Pulmonary artery endothelial cell (primary cell): ENCODE measurements at places on chromosomes 11 and 22. TPM values are rescaled to one million over a fixed set of nuclear protein-coding genes. Genes with fewer than 3 reads are reported as not detected.

DNA sequence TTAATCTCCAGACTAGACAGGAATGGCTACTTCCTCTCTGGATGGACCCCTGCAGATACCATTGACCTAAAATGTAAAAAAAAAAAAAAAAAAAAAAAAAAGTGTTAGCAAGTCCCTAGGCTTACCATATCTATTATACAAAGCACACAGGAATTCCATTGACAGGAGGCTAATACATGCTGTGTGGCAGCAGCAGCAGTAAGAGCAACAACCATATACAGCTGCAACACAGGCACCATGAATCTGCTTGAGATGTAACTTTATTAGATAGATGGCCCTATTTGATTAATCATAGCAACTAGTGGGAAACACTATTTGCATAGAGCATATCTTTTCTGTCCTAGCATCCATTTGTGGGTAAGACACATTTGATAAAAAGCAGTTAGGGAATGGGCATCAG lies 1447.1 kb downstream of the FAM181B start:
- no peak for DNase-seq

- DNase-seq = no peak
Observed at GRCh38 chr11:47271328-47271727, 1.4 kb downstream of the MADD start.

DNA sequence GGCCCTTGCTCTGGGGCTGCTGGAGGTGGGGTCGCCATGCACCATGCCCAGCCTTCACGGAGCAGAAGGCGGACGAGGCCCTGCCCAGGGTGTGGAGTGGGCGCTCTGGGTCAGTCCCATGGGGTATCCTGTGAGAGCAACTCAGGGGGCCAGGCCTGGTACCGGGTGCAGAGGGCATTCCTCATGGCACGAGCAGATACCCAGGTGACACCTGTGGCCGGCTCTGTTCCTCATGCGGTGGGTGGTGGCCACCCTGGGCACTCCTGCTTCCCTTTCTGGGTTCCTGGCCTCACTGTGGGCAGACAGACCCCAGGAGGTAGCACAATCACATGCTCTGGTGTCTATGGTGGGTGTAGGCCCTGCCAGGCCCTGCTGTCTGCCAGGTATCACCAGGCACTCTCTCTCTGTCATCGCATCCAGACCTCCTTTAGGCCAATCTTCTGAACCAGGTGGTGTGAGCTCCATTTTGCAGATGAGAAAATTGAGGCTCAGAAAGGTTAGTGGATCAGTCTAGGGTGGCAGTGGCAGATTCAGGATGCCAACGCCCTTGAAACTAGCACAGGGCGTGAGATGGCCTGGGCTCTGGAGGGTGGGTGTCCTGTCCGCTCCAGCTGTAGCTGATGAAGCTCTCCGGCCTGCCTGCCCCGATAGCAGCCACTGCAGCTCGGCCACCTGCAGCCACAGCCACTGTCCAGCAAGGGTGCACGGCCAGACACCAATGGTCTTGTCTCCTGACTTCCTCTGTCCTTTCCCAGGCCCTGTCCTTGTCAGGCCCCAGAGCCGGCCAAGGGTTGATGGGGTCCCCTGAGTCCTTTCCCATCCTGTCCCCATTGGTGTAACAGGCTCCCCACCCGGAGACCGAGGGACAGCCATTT lies 15.1 kb downstream of the DGKZ start:
- DNase-seq = no peak

DNA sequence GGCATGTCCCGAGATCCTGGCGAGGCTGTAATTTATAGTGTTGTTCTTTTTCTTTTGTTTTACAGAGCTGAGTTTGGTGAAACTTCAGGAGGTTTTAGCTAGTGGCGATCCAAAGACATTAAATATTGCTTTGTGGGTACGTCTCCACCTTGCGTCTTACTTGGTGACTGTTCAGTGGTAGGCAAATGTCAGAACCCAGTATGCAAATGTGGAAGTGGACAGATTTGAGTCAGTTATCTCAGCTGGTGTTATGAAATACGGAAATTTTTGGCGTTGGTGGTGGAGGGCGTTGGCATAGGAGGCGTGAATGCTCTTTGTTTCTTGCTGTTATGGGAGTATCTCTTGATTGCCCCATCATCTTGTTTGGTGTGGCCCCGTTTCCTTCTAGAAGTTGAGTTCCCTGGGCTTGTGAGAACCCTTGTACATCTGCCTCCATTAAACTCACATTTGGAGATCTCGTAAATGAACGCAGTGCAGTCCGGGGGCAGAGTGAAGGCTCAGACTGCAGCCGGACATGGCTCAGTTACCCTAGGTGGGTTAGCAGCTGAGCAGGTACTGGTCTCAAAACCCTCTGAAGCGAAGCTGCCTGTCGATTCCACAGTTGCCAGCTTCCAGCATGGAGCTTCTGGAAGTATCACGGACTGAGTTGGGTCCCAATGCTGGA lies 39.9 kb downstream of the PTPRJ start:
- no peak for DNase-seq

The MS4A14 gene
- total RNA-seq = not detected in 2 replicates

The UPK3A gene
- not detected in 2 replicates for total RNA-seq

GRCh38 chr22:44842417-44842816 lies 90.0 kb downstream of the ARHGAP8 start:
- DNase-seq = no peak

DNA sequence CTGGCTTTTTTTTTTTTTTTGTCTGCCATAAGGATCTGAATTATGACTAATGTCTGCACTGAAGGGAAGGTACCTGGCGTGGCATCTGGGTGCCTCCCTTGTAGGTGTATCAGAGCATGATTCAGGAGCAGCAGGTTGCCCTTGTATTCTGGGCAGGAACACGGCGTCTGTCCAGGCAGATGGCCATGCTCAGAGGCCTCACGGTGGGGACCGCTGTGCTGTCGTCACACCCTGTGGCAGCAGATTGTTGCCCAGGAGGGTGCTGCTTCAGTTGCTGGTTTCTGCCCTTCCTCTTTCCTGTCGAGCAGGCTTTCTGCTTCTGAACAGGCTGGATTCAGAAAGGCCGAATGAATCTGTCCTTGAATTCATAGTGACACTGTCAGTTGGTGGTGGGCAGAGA lies 11.0 kb downstream of the ZNRF3 start:
- DNase-seq = no peak

DNA sequence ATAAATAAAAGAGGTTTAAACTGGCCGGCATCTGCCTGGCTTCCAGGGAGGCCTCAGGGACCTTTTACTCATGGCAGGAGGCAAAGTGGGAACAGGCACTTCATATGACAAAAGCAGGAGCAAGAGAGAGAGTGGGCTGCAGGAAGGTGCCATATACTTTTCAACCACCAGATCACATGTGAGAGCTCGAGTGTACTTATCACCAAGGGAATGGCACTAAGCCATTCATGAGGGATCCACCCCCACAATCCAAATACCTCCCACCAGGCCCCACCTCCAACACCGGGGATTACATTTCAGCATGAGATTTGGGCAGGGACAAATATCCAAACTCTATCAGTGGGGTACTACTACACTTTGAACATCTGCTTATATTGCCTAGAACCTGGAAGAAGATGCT lies 126.5 kb downstream of the PARVA start:
- DNase-seq = no peak

DNA sequence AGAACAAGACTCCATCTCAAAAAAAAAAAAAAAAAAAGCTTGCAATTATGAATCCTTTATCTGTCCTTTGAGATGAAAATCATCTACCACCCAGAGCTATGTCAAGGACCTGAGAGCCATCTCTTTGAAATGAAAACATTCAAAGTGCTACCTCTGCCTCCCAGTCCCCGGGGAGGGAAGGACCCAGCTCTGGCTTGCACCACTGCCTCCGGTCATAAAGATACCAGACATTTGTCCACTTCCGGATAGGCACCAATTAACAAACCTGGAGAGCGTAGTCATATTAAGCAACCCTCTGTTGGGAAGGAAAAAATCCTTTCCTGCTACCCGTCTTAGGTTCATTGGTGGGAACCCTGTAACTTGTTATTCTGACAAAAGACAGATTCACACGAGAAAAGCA lies 98.6 kb downstream of the ARHGAP8 start:
- DNase-seq = no peak

The DDTL gene
- 0.99 and 1.7 TPM in 2 replicates for total RNA-seq

GRCh38 chr11:71470946-71471345 lies 17.9 kb downstream of the NADSYN1 start:
- no peak for DNase-seq

The HORMAD2 gene
- total RNA-seq = not detected in 2 replicates

The INS gene
- not detected in 2 replicates for total RNA-seq
